ENCODE measurements at places on chromosomes 11 and 22.

GRCh38 chr22:42586381-42586780 is 28.3 kb downstream of the POLDIP3 start:
- DNase-seq: no peak

- no peak for DNase-seq
Measured at GRCh38 chr11:20037396-20038153, 122.7 kb downstream of the DBX1 start.

- no peak for DNase-seq
Measured at GRCh38 chr11:19739872-19740271, 27.2 kb downstream of the NAV2 start.

DNA sequence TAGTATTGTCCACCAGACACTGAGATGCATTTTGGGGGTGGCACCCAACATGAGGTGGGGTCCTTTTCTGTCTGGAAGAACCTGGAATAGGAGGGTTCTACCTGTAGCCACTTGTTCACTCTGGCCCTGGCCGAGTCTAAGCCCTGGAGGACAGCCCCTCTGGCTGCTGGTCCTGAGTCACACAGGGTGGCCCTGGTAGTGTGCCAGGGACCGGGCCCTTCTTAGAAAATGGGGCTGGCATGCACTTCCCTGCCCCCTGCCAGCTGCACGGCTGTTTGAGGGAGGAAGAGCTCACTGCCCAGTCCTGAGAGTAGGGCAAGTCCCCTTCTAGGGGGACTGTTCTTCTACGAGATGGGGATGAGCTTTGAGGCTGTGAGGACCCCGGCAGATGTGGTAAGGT is 2.2 kb downstream of the PLCB3 start:
- DNase-seq: no peak

- DNase-seq: no peak
Measured at GRCh38 chr11:82536706-82537105, 197.0 kb downstream of the FAM181B start.

GRCh38 chr11:129593098-129593497 is 217.4 kb downstream of the BARX2 start:
- DNase-seq: no peak

DNA sequence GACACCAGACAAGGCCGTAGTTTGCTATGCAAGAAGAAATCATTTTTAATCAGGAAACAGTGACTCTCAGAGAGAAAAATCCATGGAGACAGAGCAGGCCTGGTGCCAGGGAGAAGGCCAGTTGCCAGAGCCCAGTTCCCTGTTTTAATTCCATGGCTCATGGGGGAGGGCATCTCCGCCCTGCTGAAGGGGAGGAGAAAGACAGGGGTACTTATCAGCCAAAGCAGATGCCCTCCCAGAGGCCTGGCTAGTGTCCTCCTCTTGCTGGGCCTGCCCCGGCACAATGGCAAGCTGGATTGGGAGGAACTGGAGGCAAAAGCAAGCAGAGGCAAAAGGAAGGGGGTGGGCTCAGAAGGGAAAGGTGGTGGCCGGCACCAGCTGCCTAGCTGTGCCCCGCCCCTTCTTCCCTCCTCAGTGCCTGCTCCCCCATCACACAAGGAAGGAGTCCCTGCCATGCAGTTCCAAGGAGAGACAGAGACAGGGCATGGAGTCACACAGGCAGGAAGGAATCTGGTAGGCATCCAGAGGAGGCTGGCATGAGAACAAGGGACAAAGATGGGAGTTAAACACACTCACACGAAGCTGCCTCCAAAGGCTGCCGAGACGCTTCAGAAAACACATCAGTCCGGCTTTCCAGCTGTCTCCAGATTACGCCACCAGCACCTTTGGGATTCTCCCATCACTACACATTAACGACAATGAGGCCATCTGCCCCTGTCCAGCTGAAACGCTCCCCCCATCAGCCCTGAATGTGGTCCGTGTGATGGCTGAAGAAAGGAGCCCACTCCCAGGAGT is 591.8 kb downstream of the BUD13 start:
- no peak for DNase-seq

GRCh38 chr22:24584166-24584790 is 8.6 kb downstream of the LRRC75B start:
- DNase-seq: no peak

DNA sequence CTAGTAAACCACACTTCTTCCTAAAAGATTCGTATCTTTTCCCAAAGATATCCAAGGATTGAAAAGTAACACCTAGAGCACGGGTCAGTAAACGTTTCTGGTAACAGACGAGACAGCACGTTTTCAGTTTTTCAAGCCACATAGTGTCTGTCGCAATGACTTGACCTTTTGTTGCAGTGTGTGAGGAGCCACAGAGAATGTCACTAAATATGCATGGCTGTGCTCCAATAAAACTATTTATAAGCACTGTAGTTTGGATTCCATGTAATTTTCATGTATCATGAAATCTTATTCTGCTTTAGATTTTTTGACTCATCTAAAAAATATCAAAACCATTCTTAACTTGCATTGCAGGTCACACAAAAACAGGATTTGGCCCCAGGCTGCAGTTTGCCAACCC is 18.3 kb upstream of the MICAL3 start:
- DNase-seq: no peak

- no peak for DNase-seq
Measured at GRCh38 chr22:46966846-46967245, 204.4 kb downstream of the TBC1D22A start.

DNA sequence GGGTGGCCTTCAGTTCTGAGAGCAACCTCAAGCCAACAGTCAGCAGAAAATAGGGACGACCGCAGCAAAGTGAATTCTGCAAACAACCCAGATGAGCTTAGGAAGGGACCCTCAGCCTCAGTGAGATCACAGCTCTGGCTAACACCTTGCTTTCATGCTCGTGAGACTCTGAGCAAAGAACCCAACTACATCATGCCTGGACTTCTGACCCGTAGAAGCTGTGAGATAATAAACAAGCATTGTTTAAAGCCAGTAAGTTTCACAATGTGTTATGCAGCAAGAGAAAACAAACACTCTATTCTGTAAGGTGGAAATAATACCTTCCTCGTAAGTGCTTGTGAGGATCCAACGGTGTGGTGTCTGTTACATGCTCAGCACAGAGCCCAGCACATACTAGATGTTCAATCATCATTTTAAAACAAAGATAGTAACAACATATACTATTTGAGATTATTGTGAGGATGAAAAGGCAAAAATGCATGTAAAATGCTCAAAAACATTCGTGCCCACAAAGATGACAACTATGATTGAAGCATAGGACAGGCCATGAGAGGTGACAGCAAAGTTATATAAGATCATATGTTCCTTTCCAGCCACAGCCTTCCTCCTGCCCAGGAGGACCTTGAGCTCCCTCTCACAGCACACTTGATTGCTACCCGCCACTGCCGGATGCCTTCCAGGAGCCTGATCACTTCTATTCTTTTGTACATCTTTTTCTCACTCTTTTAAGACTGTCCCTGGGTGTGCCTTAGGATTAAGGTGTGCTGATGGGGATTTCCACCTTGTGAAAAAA is 433.3 kb downstream of the BUD13 start:
- no peak for DNase-seq

- no peak for DNase-seq
Measured at GRCh38 chr11:63858628-63859550, 20.0 kb downstream of the MARK2 start.

- no peak for DNase-seq
Measured at GRCh38 chr11:66864172-66864901, 7.5 kb downstream of the LRFN4 start.

DNA sequence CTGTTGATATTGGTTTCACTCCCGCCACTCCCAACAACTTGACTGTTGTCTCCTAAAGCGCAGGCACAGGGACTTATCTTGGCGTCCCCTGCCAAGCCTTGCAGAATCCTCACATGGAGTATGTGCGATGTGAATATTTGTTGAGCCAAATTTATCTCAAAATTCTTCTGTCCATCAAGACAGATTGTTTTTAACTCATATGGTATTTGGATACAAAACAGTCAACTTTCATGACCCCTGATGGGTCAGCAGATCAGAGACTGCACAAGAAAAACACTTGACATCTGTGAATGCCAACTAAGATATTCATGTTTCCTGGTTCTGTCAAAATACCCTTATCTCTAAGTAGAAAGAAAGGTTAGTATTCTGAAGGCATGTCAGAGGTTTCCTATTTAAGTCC is 221.7 kb upstream of the BLID start:
- no peak for DNase-seq

DNA sequence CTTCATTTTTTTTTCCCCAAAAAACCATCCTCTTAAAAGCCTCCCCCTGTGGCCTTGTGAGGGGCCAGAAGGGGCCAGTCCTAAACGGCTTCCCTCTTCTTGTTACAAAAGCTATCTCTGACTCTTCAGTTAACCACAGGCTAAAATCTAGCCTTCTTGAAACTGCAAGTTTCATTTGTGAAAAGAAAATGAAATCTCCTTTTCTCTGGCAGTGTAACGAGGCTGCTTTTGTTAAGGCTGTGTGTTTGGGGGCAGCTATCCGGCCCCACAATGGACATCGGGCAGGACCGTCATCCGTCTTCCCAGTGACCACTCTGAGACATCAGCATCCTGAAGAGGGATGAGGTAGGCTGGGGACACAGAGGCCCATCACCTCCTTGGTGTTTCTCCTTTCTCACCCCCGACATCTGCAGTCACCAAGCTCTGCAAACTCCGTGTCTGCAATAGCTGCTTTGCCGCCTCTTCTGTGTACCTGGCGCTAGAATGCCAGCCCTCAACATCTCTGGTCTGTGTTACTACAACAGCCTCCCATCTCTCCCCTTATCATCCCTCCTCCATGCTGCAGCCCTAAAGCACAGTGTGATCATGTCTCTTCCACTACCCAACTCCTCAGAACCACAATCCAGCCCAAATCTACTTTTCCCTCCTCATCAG is 94.0 kb downstream of the RCN1 start:
- DNase-seq: no peak

DNA sequence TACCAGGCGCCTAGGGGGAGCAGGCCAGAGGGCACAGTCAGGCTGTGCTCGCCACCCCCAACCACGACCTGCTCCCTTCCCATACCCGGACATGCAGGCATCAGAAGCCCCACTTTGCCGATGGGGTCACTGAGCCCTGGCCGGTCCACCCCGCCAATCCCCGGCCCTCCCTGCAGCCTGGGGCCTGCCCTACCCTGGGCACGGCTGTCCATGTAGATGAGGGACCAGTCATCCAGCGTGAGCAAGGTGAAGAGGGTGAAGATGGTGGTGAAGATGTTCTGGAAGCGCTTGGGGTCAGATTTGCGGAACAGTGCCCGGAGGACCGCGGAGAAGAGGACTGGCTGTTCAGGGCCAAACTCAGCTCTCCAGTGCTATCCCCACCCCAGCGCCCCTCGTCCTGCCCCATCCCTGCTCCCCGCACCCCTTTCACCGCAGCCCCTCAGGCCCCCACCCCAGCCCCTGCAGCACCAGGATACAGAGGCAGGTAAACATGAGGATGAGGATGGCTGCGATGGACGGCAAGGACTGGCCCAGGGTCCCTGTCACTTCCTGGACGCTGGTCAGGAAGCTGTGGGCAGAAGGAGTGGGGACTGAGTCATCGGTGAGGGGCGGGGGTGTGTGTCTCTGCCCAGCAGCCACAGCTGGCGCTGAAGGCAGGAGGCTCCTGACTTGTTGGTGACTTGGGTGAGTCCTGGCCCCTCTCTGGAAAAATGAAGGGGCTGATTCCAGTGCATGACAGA is 5.5 kb downstream of the CATSPER1 start:
- no peak for DNase-seq

DNA sequence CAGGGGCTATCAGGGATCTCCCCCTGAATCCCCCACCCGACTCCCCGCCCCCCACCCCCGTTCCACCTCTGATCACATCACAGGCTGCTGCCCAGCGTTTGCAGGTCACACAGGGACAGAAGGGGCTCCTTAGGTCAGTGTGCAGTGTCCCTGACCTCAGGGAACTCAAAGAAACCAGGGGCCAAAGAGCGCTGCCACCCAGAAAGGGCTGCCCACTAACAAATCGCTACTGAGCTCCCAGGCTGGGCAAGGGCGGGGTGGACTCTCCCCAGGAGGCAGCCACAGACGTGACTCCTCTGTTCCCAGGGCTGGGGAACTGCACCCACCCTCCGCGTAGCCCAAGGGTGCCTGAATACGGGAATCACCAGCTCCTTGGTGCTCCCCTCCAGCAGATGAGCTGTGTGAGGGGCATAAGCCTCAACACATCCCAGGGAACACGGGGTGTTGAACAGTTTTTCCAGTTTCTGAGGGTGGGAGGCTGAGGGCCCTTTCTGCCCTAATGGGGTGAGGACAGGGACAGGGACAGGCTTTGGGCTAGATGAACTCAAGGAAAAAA is 9.9 kb upstream of the POLDIP3 start:
- DNase-seq: no peak

DNA sequence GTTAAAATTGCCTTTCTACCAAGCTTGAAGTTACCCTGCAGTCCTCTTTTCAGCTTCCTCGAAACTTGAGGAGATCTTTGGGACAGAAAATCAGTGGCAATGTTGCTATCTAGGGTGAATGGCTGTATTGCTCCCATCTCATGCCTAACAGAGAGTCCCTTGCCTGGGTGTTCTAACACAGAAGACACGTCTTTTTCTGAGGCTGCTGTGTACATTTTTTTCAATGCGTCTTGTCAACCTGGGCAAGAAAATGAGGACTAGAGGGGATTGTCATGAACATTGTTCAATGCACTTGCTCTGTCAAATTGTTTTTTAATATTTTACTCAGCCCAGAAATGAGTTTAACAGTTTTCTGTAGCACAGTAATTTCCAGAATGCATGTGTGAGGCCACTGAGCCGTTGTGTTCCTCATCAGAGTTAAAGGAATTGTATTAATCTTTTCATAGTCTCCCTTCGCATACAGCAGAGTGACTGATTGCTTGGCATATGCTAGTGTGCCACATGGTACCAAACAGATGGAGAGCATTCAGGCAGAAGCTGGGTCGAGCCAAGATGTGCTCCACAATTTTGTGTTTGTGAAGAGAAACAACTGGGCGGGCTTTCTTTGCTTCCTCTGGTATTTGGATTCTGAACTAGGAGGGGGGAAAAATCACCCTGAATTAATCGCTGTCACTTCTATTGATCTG is 86.0 kb downstream of the CASP12 start:
- no peak for DNase-seq
